T-helper 17 cell (primary cell): ENCODE measurements at places on chromosomes 2 and 18.

DNA sequence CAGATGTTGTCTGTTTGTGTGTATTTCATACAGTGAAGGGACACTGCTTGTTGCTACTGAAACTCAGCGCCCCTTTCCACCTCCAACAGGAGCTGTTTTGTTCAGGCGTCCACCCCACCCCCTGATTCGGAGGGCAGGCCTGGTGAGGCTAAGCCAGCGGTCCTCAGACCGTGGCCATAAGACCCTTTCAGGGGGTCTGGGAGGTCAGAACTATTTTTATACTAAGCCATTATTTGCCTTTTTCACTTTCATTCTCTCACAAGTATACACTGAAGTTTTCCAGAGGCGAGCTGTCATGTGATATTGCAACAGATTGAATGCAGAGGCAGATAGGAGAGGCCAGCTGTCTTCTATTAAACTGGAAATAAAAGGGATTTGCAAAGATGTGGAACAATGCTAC lies 39.7 kb upstream of the IGFBP5 start:
- DNase-seq = no peak

- DNase-seq = no peak
Observed at GRCh38 chr2:197200051-197200761, 110.4 kb downstream of the ANKRD44 start.

GRCh38 chr2:98127229-98127989 lies 40.4 kb downstream of the VWA3B start:
- no peak for DNase-seq

DNA sequence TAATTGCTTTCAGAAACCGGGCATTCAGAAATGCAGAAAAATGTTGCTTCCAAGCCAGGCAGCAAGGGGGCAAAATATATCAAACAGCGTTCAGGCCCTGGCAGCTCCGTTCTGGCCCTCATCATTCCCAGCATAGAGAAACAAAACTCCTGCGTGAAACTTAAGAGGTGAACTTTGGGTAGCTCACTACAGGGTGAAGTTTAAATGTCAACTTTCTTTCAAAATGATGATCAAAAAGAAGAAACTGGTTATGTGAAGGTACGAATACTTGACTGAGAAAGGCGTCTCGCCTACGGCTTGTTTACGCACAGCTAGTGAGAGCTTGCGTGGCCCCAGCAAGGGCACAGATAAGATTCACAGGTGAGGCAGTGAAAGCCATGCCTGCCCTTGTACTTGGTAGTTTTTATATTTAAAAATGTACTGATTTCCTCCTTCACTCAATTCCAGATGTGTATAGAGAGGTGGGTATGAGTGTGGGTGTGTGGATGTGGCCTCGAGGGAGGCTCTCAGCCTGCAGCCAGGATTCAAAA lies 127.5 kb downstream of the NFATC1 start:
- DNase-seq = no peak
